Head of caudate nucleus (tissue), 42 donors: ENCODE measurements at places on chromosomes 5 and 9.

DNA sequence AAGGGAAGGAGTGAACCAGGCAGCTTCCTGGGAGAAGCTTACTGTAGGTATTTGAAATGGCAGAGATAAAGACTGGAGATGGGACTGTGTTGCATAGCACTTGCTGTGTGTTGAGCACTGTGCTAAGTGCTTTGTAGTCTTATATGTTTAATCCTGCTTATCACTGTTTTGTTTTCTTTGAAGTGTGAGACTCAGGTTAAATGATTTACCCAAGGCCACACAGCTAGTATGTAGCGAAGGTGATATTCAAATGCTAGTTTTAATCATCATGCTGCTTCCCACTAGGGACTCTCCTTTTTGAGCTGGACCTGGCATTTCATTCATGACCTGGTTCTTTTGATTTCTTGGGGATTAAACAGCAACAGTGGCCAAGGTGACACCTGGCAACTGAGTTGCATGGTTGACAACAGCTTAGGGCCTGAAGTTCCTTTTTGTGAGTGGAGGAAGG is 35.3 kb upstream of the SPRY4 start:
- DNase-seq, result no peak

DNA sequence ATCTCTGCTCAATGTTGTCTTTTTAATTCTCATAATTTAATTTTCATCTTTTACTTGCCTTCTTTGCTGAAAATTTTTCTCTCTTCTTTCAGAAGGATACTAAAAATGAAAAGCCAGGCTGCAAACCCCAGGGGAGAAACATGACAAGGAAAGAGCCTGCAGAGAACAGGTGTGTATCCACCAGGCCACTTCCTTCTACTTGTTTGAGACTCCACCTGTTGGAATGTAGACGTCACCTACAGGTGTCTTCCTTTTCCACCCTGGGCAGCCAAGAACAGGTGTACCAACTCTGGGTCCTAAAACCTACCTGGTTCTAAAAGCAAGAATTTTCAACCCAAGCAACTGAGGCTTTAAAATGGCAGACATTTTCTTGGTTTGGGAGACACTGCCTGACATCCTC is 166.8 kb downstream of the ATP10B start:
- no peak for DNase-seq

DNA sequence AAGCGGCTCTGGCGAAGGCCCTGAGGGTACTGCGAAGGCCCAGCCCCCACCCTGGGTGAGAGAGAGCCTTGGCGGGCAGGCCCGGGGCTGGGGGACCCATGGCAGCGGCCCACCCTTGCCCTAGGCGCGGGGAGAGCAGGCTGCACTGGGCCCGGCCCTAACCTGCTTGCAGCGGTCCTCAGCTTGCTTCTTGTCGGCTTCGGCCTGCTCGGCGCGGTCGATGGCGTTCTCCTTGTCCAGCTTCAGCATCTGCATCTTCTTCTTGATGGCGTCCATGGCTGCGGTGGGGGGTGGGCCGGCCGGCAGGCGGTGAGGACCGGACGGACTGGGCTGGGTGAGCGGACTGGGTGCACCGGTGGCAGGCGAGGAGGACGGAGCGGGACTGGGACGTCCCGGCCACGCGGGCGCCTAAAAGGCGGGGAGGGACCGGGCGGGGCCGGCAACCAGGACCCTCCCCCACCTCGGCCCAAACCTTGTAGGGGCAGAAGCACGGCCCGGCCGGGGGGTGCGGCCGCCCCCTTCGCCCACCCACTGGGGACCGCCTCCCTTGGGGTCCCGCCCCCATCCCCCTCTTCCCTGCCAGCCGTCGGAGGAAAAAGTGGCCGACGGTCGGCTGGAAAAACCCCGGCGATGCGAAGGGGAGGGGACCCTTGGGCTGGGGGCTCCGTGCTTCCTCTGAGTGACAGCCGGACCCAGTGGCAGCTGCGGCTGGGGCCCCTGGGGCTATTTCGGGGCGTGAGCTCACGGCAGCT is at the start of gene TPM2:
TPM2 (minus strand) TSS at position 384 of the 752 bp plus-strand sequence; CDS start at position 276, 108 bp downstream.
- DNase-seq, result no peak

- peak; percentile 7 for DNase-seq
Observed at GRCh38 chr9:135039266-135039870, 48.1 kb upstream of the OLFM1 start.

GRCh38 chr5:102888483-102888882 is 133.4 kb downstream of the PAM start:
- no peak for DNase-seq

GRCh38 chr5:150662731-150663516 is 1.9 kb downstream of the MYOZ3 start:
- no peak for DNase-seq

DNA sequence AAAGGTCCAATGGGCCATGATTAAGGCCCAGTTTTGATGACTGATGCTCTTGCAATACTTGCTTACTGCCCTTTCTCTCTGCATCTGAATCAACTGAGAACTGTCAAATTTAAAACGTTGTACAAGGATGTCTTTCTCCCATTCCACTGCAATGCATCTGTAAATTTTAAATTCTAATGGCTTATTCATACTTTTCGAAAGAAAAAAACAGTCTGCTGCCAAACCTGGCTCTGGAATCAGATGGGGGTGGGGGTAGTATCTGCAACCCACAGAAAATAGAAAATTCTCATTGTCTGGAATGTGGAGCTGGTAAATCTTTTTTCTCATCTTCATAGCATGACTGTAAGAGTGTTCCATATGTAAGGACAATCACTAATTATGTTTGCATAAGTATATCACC is 371.8 kb upstream of the RFX3 start:
- DNase-seq, result no peak

GRCh38 chr5:62587737-62588136 is 9.1 kb downstream of the LRRC70 start:
- no peak for DNase-seq

DNA sequence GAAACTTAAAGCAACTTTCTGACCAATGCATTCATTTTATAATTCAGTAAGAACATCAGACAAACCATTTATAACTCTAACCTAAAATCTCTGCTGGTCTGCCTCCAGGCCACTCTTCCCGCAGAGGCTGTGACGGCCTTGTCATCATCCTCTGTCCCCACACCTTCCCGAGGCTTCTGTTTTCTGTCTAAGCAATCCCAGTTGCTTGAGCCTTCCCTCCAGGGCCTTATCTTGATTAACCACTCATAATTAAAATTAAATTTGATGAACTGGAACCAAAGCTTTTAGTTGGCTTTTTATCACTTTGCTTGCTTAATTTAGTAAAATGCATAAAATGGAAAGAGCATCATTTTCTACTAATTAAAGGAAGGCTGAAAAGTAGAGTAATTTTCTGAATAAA is 312.4 kb downstream of the DIRAS2 start:
- no peak for DNase-seq

DNA sequence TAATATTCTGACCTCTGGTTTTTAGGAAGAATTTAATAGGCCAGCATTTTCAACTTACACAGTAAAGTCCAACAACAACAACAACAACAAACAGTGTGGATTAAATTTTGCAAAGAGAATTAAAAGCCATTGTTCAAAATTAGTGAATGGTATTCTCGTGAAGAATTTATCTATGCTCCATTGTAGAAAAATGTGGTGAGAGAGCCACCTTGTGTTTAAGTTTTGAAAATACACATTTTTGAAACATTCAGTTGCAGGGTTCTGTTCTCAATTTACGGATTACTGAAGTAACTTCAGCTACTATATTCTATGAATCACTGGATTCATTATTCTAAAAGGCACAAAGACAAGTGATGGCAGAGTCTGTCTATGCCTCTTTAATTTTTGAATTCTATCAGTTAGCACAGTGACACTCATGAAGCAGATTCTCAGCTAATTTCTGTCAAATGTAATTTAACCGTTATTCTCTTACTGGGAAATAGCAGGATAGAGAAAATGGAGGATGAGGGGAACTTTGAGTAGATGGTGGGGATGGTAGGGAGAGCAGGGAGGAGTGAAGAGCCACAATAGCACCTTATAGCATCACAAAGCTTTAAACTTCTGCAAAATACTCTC is 11.0 kb downstream of the CCDC152 start:
- no peak for DNase-seq

GRCh38 chr5:174323878-174324281 is 278.4 kb downstream of the NSG2 start:
- DNase-seq, result peak; percentile 62

GRCh38 chr5:178590141-178590923 is at the start of gene COL23A1:
TSS of gene COL23A1 (minus strand) at chr5:178590393.
- DNase-seq, result peak; percentile 66

DNA sequence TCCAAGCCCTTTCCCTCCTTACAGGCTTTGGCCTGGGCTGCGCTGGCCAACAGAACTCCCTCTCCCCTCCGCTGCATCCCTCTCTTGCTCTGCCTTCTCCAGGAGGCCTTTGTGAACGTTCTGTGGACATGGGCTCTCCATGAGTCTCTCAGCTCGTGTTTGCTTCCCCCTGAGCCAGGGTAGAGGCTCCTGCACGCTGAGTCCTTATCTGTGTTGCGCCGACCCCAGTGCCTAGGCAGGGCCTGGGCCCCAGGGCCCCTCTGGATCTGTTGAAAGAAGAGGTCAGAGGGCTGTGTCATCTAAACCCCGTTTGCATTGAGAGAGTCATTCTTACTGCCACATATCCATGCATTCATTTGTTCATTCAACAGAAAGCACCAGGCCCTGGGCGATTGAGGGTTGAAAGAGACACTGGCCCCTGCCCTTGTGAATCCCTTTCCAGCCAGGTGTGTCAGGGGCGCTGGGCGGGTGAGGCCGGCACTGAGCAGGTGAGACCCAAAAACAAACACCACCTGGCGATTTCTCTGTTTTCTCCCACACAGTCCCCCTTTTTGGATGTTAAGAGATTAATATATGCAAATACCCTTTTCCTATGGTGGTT is 111.2 kb upstream of the IER5L start:
- DNase-seq, result peak; percentile 2

DNA sequence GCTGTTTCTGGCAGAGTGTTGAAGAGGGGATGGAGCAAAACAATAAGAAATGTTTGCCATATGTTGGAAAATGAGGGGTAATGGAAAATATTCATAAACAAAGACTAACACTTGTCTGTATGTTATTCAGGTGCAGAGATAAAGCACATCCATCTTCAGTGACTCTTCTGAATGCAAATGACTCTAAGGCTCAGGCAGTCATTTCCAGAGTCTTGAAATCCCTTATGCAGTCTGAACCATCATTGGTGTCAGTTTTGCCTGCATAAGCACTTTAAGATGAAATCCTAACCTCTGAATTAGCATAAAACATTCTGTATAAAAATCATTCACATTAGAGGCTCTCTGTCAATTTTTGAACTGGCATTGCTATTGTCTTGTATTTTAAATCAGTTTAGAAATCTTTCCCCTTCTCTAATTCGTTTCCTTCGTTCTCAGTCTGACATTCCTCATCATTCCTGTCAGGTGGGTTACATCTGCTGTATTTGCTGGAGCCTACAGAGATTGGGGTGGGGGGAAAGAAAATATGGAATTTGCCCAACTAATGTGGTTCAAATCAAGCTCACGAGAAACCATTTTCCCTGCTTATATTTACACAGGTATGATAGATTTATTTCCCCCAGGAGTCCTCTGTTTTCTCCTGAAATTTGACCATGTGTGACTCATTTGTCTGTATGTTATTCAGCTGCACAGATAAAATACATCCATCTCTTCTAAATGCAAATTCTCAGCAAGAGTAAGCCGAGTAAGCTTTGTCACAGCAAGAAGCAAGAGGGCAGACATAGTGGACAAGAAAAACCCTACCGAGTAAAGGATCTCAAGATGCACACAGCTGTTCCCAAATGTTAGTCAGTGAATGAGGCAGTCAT is 31.6 kb downstream of the ENC1 start:
- DNase-seq, result no peak

DNA sequence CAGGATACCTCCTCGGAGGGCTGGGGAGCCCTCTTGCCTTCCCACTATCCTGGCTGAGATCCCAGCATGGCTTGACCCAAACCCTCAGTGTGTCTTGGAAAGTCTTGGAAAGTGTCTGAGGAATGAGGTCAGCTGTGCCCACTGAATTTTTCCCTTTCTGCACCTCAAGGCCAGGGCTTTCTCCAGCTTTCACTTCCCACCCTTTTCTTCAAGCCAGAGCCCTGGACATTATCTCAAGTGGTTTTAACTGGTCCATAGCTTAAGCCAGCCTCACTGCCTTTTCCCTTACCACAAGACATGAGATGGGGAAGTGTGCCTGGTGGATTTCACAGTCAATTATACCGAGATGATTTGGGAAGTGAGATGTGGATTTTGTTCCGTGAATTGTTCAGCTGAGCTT is 35.7 kb upstream of the LHX2 start:
- no peak for DNase-seq

DNA sequence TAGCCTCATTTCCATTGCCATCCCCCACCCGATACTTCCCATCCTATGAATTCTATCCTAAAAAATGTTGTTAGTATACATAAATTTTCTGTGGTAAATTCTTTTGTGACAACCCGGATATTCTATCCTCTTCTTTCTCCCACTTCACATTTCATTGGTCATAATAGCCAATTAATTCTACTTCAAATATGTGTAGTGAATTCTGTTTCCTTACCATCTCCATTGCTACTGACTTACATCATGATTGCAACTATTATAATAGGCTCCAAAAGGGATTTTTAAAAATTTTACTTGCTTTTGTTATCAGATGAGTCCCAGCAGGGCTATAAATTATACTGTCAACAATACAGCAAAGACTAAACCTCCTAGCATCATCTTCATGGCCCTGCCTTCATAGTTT is 1326.8 kb downstream of the PTPRD start:
- DNase-seq, result no peak

GRCh38 chr5:33755231-33755630 is 136.6 kb downstream of the ADAMTS12 start:
- DNase-seq, result no peak

DNA sequence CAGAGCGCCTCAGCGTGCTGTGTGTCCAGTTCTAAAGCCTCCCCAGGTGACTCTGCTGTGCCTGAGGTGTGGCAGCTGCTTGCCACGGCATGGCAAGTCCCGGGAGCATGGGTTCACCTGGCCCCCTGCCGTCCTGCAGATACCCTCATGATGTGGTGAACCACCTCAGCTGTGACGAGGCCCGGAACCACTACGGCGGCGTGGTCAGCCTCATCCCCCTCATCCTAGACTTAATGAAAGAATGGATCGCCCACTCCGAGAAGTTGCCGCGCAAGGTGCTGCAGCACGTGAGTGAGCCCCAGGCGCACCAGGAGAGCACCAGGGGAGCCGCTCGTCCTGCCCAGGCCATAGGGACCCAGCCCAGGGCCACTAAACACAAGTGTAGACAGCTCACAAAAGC is 9.5 kb downstream of the SPACA9 start:
- DNase-seq, result no peak

- no peak for DNase-seq
Observed at GRCh38 chr5:34538026-34538672, 118.0 kb upstream of the RAI14 start.

- DNase-seq, result no peak
Observed at GRCh38 chr5:114249823-114250222, 112.0 kb upstream of the KCNN2 start.

- no peak for DNase-seq
Observed at GRCh38 chr9:35236692-35237091, 74.9 kb downstream of the UNC13B start.

DNA sequence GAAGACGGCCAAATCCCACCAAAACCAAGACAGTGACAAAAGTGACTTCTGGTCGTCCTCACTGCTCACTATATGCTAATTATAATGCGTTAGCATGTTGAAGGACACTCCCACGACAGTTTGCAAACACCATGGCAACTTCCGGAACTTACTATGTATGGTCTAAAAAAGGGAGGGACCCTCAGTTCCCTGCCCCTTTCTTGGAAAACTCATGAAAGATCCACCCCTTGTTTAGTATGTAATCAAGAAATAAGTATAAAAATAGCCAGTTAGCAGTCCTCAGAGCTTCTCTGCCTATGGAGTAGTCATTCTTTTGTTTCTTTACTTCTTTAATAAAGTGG is 9.5 kb downstream of the FCN2 start:
- no peak for DNase-seq

GRCh38 chr5:92633875-92634487 is 947.0 kb downstream of the NR2F1-AS1 start:
- DNase-seq, result no peak
